Activated T-helper 1 cell treated with anti-CD3 and anti-CD28 coated beads, Interleukin-12 subunit alpha, Interleukin-12 subunit beta, Interleukin-2, Interleukin-4 antibody, amounts not matched to agents 30 ng/mL and 10 ng/mL and 1 ng/mL, durations not matched to agents 14 hours and 24 hours and 36 hours (primary cell): ENCODE measurements at places on chromosomes 16 and 17. TPM values are rescaled to one million over a fixed set of nuclear protein-coding genes. Genes with fewer than 3 reads are reported as not detected.

SULT1A2 gene
- total RNA-seq, result 0.12 and 0.41 TPM in 2 replicates

CTRB1 gene
- not detected in 2 replicates for total RNA-seq

CCL5 gene
- 25.4 and 30.2 TPM in 2 replicates for total RNA-seq

CCDC40 gene
- total RNA-seq, result 0.15 and 0.16 TPM in 2 replicates

CD300LG gene
- not detected in 2 replicates for total RNA-seq

PPP1R27 gene
- total RNA-seq, result not detected in 2 replicates

CTRL gene
- total RNA-seq, result 5.5 and 6.9 TPM in 2 replicates

PPL gene
- not detected in 2 replicates for total RNA-seq

APOH gene
- not detected in 2 replicates for total RNA-seq
